ENCODE measurements at places on chromosomes 12 and 14.
A peak's percentile ranks its signal among the peaks of the same experiment; 100 is the strongest.

GRCh38 chr12:129599406-129599805 lies 304.4 kb downstream of the TMEM132D start:
- no peak for DNase-seq

DNA sequence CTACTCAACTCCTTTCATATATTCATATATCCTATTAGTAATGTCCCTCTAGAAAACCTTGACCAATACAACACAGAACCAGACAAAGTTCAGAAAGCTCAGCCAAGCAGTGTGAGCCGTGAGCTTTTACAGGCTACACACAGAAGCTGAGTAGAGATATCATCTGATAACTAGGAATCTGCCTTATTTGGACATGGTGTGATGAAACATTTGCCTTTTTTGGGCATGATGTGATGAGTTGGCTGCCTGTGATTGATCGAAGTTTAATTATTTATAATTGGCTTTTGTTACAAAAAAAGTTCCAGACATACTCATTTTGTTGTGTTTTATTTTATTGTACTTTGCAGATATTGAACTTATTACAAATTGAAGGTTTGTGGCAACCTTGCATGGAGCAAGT lies 46.6 kb downstream of the TESPA1 start:
- DNase-seq: no peak

DNA sequence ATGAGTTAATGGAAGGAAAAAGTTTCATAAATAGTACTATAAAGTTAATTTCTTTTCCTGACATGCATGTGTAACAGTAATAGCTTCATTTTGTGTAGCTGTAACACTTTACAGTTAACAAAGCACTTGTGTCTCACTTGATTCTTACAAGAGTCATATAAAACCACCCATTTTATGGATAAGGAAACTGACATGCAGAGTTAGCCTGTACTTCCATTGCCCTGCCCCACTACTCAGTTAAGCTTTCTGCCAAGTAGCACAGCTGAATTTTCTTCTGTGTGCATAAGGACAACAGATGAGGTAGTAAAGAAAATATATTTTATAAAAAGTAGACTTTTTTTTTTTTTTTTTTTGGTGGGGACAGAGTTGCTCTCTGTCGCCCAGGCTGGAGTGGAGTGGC lies 32.2 kb downstream of the ANO6 start:
- no peak for DNase-seq

DNA sequence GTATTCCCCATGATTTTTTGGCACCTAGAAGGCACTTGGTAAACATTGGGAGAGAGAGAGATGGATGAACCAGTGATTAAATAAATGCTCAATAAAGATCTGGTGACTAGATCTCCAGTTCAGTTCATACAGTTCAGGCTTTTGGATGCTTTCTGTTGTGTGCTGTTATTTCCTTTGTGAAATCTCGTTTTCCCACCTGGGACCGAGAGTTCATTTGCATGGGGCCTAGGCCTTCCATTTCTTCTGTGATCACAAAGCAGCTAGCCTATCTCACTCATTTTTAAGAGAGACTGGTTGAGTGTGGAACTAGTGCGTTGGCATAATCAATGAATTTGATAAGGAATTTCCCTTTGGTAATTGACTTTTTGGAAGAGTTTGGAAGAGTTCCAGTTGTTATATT lies 104.0 kb downstream of the VRK1 start:
- no peak for DNase-seq

GRCh38 chr14:86672080-86672479 lies 1142.1 kb downstream of the FLRT2 start:
- no peak for DNase-seq

DNA sequence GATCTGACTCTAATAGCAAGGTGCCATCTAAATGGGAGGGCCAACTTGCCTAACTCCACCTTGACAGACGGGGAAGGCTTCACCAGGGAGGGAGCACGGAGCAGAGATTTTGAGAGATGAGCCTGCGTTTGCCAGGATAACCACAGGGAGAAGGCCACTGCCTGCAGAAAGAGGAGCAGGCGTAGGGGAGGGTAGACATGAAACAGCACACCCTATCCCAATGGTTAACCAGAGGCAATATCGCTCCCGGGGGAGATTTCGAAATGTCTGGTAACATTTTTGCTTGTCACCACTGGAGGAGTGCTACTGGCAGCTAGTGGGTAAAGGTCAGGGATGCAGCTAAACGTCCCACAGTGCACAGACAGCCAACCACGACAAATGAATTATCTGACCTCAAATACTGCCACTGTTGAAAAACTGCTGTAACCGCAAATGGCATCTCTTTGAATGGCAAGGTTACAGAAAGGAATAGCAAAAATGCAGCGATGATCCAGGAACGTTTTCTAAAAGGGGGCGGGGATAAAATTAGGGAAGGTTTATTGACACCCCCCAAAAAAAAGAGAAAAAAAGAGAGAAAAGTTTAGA lies 126.0 kb upstream of the ATF7IP start:
- DNase-seq: peak; percentile 69

DNA sequence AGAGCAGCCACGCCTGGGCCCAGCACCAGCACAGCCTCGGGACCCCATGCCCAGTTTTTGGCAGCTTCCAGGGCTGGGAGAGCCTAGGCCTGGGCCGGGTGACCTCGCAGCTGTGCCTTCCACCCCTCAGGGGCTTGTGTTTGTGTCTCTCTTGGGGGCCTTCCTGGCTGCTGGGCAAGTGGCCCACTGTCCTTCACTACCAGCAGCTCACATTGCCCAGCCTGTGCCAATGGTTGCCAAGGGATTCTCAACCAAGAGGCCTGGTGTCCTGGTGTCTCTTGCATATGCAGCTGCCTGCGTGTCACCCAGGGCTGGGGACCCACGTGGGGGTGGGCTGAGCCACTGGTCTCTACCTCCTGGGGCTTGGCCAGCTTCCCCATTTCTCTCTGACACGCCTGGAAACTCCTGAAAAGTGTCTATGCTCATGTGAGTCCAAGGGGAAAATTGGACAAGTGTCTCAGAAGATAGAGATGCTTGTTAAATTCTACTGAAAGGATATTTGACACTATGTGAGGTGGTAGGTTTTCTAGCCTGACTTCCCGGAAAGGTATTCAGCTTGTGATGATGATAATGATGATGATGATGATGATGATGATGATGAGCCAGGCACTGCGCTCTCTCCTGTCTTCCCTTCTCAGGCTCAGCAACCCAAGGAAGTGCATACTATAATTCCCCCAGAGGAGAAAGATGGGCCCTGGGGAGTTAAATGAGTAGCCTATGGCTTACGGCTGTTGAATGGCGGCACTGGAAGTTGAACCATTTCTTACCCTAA lies 48.8 kb upstream of the ESRRB start:
- no peak for DNase-seq

GRCh38 chr14:64707661-64708060 lies 3.4 kb downstream of the PLEKHG3 start:
- DNase-seq: no peak

DNA sequence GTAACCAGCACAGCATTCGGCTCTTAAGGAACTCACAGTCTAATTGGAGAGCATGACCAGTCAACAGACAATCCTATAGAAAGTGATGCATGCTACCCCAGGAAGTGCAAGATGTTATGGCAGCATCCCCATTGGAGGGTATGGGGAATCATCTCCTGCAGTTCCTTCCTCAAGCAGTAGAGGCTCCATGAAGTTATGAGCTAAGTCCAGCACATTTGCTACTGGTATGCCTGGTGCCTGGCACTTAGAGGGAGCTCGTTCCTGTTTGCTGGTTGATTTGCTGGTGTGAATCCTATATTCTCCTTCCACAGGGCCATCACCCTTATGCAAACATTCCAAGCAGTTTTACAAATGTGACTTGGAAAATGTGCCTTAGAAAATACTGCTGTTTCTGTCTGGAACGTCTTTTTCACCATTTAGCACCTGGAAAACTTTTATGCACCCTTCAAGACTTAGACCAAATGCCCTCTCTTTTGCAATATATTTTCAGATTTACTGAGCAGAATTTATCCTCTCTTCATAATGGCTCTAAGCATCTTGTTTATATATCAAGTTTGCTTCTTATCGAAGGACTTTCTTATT lies 136.1 kb upstream of the WSCD2 start:
- DNase-seq: peak; percentile 1

- no peak for DNase-seq
Measured at GRCh38 chr12:65637774-65638173, 186.5 kb upstream of the HMGA2 start.

DNA sequence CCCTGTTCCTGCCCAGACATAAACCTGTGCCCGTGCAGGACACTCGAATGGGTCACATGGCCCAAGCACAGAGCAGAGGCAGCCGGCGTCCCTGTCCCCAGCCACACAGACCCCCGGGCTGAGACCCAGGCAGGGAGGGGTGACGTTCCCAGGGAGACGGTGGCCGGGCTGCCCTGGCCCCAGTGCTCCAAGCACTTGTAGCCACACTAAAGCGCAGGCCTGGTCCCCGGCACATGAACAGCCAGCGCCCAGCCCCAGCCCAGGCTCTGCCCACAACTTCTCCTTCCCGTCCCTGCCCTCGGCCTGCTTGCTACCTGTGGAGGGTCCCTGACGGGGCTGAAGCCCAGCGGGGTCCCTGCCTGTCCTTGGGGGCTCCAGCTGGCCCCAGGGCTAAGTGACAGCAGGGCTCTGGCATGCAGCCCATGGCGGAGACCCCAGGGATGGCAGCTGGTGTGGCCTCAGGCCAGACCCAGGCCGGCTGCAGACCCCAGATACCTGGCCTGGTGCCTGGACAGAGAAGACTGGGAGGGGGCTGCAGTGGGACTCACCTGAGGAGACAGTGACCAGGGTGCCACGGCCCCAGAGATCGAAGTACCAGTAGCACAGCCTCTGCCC lies 338.4 kb downstream of the TMEM121 start:
- no peak for DNase-seq

- DNase-seq: no peak
Measured at GRCh38 chr14:88613552-88614010, 50.7 kb downstream of the ZC3H14 start.

- DNase-seq: no peak
Measured at GRCh38 chr14:69690042-69690441, 76.9 kb upstream of the SRSF5 start.

DNA sequence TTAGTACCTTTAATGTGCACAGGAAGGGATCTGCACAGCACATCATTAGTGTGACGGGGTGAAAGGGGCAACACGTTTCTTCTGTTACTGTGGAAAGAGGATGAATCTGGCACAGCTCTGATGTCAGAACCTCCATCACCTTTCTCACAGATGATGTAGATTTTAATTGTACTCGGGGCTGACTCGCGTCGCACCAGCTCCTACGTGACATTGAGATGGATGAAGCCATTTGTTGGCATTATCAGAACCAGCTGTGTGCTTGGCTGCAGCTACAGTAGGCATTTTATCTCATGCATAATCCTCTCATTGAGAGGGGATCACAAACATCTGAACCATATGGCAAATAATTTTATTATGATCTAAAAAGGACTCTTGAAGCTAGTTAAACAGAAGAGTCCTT lies 173.6 kb downstream of the PDZRN4 start:
- no peak for DNase-seq

DNA sequence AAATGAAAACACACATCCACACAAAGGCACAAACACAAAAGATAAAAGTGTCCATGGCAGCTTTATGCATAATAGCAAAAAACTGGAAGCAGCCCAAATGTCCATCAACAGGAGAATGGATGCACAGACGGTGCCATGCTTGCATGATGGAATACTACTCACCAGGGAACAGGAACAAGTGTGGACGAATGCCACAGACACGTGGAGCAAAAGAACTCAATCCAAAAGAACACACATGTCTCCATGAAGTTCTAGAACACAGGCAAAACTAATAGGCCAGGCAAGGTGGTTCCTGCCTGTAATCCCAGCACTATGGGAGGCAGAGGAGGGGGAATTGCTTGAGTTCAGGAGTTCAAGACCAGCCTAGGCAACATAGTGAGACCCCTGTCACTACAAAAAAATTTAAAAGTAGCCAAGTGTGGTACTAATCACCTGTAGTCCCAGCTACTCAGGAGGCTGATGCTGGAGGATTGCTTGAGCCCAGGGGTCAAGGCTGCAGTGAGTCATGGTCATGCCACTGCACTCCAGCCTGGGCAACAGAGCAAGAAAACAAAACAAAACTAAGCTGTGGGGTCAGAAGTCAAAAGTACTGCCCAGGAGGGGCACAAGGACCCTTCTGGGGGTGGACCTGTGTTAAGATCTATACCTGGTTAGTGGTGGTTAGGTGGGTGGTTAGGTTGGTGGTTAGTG lies 7.3 kb upstream of the TMEM119 start:
- DNase-seq: no peak

- no peak for DNase-seq
Measured at GRCh38 chr14:50237427-50237826, 6.0 kb upstream of the SOS2 start.

- no peak for DNase-seq
Measured at GRCh38 chr12:91397866-91398532, 215.4 kb upstream of the DCN start.

DNA sequence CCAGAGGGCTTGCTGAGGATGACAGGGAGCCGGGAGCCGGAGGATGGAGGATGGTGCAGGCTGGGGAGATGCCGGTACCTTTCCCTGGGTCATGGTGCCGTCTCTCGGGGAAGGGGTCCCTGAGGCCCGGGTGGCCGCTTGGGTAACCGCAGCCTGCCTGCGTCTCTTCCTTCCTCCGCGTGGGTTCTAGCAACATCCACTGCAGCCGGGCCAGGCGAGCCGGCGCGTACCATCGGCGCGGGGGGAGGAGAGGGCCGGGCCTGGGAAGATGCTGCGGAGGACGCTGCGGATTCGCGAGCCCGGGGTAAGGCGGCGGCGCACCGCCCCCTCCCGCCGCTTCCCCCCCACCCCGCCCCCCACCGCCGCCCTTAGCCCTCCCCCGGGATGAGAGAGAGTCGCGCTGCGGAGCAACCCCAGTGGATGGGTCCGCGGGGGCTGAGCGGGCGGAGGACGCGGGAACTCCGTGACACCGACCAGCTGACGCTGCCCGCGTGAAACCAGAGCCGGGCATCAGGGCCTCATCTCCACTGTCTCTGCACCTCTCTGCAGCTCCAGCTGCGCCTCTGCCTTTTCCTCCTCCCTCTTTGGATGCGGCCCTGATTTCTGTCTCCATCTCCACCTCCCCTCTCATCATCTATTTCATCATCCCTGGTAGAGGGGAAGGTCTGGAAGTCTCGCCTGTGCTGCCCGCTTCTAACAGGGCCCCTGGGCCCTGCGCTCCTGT lies at the start of gene FAIM2:
TSS of gene FAIM2 (minus strand) at position 201 of the 724 bp plus-strand sequence. CDS start at position 93, 108 bp downstream.
- peak; percentile 44 for DNase-seq

DNA sequence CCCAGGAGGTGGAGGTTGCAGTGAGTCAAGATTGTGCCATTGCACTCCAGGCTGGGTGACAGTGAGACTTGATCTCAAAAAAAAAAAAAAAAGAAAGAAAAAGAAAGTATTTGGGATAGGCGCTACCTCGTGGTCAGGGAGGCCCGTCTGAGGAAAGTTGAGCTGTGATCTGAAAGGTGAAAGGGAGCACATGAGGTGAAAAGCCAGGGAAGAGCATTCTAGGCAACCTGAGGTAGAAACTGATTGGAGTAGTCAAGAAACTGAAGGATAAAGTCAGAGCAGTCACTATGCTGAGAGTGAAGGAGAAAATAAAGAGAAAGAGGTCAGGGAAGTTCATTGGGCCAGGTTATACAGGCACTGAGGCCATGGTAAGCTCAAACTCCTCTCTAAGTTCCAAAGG lies 7.7 kb downstream of the ANAPC5 start:
- no peak for DNase-seq

DNA sequence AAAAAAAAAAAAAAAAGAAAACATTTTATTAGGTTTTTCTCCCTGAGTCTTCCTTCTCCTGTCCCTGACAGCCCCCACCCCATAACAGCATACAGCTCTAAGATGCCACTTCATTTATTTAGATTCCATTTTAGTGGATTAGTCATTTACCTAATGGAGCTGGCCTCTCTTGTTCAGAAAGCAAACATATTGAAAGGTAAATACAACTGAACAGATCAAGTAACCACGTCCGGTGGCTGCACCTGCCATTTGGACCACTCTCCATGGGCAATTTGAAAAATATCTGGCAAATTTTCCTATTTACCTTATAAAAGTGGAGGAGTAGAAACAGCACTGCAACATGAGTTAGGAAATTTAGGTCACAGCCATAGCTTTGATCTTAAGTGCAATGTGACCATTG lies 254.6 kb downstream of the C12orf42 start:
- no peak for DNase-seq

Data from CD4-positive, alpha-beta T cell treated with Interleukin-1 beta for 1 hour (primary cell).